ENCODE measurements at places on chromosomes 3 and 15.

GRCh38 chr3:33211444-33211843, 7.2 kb downstream of the SUSD5 start:
- DNase-seq: no peak

- no peak for DNase-seq
Measured at GRCh38 chr3:105984837-105985236, 116.0 kb upstream of the CBLB start.

DNA sequence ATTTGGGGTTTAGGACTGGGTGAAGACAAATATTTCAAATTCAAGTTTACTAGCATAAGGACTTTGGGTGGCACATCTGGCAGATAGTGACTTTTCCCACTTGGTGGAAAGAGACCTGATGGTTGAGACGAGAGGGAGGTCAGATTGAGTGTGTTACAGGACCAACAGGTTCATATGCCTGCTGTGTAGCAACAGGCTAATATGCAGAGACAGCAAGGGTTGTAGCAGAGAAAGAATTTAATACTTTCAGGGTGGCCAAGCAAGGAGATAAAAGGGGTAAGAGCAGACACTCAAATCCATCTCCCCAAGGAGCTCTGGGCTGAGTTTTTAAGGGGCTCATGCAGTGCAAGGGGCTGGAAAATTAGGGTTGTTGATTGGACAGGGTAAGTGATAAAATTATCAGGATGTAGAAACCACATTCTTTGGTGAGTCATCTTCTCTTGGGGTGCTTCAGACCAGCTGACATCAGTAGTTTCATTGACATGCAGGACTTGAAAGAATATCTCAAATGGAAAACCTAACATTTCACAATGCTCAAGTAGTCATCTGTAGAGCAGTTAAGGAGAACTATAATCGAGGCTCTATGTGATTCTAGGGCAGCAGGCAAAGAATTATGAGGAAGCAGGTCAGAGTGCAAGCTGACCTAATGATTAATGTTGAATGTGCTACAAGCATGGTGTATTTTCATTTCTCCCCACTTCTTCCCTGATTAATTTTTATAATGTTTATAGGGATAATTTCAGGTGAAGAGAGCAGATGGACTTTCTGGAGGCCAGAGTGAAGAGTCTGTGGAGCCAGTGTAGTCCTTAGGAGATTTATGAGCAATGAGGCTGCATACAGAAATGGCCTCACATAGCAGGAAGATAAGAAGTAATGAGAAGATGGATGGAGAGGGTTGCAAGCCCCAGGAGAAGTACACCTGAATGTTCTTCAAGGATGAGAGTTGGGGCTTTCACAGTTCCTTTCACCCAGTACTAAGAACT, 13.7 kb downstream of the FOXB1 start:
- no peak for DNase-seq

- no peak for DNase-seq
Measured at GRCh38 chr3:146539315-146539714, 5.1 kb downstream of the PLSCR1 start.

DNA sequence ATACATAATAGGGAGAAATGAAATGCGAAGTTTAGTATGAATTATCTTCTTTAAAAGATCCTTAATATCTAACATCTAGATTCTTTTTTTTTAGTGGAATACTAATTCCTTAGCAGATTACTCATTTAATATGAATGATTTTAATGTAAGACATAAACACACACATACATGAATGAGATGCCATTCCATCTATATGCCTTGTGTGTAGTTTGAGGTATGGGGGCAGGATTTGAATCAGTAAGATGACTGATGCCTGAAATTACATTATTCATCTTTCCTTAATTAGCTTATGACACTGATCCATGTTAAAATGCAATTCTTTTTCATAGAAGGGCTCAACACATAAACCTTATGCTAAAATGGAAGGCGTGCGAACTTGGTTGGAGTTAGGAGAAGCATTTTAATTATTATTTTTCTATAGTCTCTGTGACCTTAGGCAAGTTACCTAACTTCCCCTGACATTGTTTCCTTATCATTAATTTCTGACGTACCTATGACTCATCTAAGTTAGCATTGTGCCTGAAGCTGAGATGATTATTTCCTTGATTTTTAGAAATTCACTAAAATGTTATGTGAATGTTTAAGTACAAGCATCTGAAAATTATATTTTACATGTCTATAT, 10.8 kb upstream of the BNIP2 start:
- no peak for DNase-seq

GRCh38 chr3:158830391-158830790, 28.5 kb downstream of the MFSD1 start:
- DNase-seq: no peak

DNA sequence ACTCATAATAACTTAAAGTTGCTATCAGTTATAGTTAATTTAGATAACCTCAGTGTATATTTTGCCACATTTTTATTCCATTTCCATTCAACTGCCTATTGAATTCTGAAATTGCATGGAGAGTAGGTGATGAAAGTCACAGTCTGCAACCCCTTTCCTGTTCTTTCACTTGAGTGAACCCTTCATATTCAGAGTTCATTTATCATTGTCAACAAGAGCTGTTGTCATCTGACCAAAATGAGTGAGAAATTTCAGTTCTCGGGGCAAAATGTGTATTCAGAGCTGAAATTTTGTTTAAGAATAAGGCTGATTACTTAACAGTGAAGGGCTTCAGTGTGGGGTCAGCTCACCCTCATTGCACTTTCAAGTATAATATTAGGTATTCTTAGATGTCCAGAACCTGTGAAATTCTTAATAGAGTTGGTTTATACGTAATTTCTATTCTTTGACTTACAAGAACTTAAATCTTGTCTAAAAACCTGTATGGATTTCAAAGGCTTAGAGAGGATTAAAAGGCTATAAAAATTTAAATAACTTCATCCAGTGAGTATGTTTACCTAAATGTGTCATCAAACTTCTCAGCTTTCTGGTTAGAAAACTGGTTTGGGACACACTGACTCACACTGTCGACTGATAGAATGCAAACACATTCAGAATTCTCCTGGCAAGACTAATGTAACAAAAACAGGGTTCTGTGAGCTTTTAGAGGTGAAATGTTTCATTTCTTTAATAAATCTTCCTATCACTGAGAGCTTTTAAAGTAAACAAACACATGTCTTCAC, 92.2 kb downstream of the CMSS1 start:
- DNase-seq: no peak

DNA sequence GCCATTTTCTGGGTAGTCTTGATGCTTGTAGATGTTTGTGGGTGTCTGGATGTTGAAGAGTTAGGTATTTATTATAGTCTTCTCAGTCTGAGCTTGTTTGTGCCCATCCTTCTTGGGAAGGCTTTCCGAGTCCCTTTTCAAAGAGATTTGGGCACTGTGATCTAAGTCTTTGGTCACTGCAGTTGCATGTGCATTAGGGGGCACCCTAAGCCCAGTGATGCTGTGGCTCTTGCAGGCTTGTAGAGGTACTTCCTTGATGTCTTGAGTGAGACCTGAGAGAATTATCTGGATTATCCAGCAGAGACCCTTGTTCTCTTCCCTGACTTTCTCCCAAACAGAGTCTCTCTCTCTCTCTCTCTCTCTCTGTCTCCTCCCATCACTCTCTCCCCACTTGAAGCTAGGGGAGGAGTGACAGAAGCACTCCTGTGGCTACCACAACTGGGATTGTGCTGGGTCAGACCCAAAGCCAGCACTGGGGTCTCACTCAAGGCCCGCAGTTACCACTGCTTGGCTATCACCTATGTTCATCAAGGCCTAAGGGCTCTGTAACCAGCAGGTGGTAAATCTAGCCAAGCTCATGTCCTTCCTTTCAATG, 68.5 kb downstream of the TMCO5A start:
- no peak for DNase-seq

- no peak for DNase-seq
Measured at GRCh38 chr3:142224482-142225072, 808 bp downstream of the GK5 start.

GRCh38 chr3:131348911-131349310, 32.7 kb upstream of the NUDT16 start:
- no peak for DNase-seq

GRCh38 chr3:123094516-123095313, 27.9 kb downstream of the PDIA5 start:
- DNase-seq: no peak

GRCh38 chr3:194500198-194500597, 13.4 kb upstream of the ATP13A3 start:
- DNase-seq: no peak

DNA sequence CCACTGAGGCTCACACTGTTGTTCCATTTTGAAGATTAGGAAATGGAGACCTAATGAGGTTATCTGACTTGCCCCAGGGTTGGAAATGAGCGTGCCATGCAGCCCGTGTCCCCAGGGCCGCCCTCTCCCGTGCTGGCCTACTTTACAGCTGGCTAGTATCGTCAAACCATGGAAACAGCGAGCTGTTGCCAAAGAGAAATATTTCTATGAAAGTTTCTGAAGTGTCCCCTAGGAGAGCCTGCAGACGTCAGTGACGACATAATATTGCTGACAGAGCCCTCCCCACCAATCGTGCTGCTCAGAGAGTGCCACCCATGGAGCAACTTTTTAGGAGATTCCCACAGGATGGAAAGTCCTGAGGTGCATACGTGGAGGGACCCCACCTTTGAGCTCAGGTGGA, 11.2 kb upstream of the FAM174B start:
- no peak for DNase-seq

DNA sequence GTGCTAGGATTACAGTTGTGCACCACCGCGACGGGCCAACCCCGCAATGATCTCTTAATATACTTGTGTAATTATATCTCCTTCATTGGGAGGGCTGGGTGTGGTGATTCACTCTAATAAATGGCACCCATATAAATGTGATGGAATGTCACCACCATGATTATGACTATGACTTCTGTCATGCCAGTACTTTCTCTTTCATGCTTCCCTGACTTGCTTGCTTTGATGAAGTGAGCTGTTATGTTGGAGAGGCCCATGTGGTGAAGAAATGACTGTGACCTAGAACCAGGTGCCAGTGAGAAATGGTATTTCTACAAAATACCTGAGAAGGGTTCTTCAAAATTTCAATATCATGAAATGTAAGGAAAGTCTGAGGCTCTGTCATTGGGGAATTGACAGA, 24.4 kb upstream of the TP63 start:
- DNase-seq: no peak

DNA sequence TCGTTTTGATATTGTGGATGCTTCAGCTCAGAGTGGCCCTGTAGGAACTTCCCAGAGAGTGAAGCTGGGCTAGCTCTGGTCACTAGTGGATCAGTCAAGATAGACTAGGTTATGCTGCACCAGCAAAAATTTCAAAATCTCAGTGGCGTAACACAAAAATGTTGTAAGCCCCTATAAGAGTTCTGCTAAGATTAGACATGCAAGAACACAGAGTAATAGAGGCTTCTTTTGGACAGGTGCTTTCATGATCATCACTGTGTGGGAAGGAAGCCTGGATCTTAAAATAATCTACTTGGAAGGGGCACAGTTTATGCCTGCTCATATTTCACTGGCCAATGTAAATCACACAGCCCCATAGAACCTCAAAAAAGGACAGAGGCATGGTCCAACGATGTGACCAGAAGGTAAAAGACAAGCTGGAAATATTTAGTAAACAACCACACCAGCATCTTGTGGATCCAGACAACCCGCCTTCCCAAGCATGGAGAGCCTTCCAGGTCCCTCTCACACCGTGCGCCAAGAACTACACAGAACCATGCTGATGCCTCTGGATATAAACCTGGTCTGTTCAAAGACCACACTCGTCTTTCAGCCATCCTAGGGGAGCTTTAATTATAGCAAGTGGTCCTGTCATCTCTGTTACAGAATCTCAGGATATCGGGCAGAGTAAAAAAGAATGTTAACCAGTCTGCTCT, 554.3 kb downstream of the EPHB1 start:
- DNase-seq: no peak

DNA sequence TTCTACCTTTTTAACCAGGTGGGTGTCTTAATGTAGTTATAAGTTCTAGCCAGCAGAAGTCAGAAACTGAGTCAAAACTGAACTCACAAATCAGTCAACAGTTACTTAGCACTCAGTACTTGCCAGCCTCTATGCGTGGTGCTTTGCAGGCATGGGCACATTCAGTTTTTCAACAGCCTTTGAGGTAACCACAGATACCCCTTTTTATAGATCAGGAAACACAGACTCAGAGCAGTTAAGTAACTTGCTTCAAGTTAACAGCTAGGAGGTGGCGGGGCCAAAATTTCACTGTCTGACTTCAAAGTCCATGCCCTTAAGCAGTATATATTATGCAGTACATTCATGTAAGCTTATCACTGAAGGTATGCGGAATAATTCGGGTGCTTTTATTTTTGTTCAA, 139.4 kb downstream of the FHIT start:
- no peak for DNase-seq

DNA sequence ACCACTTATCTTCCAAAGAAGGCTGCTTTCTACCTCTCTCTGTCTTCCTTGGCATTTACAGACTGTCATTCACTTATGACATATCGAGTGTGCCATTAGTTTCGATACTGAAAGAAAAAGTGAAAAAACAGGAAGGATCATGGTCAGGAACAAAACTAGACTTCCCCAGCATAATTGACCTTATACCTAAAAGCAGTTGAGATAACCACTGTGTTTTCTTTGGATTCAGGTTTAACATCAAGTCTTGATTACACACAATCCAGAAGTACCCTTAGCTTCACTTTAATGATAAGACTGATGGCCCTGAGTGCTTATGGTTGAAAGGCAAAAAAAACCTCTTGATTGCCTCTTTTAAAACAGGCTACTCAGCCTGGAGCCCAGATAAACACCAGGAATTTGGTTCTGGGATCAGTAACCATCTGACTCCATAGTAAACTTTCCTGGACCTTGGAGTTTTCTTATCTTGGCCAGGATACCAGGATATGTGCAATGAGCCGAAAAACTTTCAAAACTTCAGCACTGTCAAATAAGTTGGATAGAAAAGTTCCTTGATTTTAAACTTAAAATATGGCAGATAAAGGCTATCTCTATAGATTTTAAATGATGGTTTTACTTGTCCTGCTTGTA, 5.0 kb upstream of the UACA start:
- no peak for DNase-seq

GRCh38 chr15:89809093-89809786, 5.4 kb downstream of the ANPEP start:
- no peak for DNase-seq

DNA sequence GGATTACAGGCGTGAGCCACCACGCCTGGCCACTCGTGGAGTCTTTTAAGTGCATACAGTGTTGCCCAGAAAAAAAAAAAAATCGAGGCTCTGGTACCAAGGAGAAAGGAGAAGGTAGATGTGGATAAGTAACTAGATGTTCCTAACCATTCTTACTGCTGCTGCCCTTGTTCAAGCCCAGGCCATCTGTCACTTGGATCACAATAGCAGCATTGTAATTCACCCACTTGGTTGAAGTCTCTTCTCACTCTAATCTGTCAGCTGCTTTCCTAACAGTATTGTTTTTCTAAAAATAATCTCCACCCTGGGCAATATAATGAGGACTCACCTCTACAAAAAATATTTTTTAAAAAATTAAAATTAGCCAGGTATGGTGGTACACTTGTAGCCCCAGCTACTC, 58.0 kb upstream of the CRTC3 start:
- no peak for DNase-seq

GRCh38 chr15:93110502-93111040, 21.6 kb upstream of the RGMA start:
- DNase-seq: no peak

All from stimulated activated CD4-positive, alpha-beta T cell treated with anti-CD3 and anti-CD28 coated beads, Interleukin-4, amount 100 ng/mL, for 24 hours (primary cell).